GM19239 (cell line): ENCODE measurements at places on chromosomes 4 and X.

DNA sequence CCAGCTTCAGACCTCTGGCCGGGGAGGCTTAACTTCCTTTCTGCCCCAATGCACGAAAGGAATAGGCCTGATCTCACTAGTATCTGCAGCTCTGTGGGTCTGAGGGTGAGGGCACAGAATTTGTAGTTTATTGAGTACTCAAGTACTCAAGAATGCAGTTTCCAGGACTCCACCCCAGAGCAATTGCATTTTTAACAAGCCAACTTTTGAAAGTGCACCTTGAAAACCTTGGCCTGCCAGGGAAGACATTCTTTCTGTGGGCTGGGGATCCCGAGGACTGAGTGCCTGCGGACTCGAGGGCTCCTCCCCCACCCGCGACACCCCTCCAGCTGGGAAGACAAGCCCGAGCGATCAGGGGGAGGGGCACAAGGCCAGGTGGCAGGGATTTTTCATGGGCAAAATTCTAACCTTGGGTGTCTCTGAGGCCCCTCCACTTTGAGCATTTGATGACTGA is 22.4 kb downstream of the RS1 start:
- DNase-seq, result no peak

DNA sequence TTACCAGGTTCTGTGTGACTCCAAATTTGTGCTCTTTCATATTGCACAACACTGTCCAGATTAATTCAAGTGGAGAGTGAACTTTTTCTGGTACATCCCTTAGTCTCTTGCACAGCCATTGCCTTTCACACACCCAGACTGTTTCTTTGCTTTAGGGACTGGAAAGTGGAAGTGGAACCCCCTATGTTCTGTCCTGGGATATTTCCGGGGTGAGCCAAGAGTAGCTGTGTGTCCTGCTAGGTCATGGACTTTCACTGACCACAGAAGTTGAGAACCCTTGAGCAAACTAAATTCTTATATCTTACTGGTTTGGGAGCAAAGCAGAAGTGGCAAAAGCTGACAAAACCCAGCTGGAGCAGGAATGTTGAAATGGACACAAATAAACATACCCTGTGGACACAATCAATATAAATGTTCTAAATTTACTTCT is 10.3 kb upstream of the VSIG4 start:
- DNase-seq, result no peak

DNA sequence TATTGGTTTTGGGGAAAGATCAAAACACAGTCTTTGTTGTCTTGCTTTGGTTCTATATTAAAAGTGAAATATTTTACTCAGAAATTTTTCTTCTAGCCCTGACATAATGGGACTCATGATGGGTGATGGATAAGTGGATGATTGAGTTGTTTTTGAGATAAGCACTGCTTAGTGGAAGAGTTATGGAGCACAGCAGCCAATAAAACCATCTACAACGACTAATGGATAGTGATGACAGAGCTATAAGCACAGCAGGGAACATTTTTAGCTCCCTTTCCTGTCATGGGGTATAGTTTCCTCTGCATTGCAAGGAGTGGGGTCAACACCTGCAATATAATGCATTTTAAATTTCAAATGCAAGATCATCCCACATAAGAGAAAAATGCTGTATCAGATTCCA is 812.4 kb downstream of the STPG2 start:
- no peak for DNase-seq

GRCh38 chr4:7938609-7939376 is 868 bp downstream of the AFAP1 start:
- no peak for DNase-seq

GRCh38 chr4:164550989-164551712 is 202.8 kb upstream of the SMIM31 start:
- DNase-seq, result no peak

GRCh38 chr4:107818301-107818910 is 6.3 kb upstream of the SGMS2 start:
- DNase-seq, result no peak

- DNase-seq, result no peak
Observed at GRCh38 chr4:79049840-79050540, 110.8 kb upstream of the PAQR3 start.

- DNase-seq, result no peak
Observed at GRCh38 chr4:145625677-145626622, 6.8 kb downstream of the MMAA start.

- no peak for DNase-seq
Observed at GRCh38 chrX:18992829-18993228, 8.9 kb upstream of the PHKA2 start.

DNA sequence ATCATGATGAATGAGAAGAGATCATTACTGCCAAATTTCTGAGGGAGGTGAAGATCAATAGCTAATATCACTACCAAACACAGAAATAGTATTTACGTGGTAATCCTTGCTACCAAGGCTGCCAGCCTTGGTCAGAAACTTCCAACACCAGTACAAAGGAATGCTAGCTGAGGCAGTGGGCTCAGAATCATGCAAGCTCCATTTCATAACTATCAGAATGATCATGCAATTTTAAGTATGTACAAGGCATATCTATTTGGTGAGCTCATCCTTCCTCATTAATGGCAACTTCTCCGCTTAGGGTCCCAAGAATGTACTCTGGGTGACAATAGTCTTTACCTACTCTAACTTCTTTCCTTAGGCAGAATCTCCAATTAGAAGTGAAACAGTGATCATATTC is 135.0 kb downstream of the GPC3 start:
- DNase-seq, result no peak

GRCh38 chrX:46184749-46185148 is 360.5 kb downstream of the ZNF674 start:
- no peak for DNase-seq

GRCh38 chrX:48665991-48666390 is 17.6 kb upstream of the WAS start:
- no peak for DNase-seq

DNA sequence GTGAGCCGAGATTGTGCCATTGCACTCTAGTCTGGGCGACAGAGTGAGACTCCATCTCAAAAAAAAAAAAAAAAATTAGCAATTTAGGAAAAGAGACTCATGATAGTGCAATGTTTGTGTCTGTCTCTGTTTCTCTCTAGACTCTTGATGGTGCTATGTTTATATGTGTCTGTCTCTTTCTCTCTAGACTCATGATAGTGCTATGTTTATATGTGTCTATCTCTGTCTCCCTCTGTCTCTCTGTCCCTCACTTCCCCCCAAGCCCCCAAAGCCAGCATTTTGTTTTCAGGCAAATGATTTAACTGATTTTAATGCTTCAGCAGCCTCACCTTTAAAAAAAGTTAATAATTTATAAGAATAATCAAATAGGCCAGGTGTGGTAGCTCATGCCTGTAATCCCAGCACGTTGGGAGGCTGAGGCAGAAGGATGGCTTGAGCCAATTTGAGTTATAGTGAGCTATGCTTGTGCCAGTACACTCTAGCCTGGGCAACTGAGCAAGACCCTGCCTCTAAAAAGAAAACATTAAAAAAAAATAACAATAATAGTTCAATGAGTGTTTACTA is 6.9 kb downstream of the MOB1B start:
- no peak for DNase-seq

- no peak for DNase-seq
Observed at GRCh38 chrX:112048707-112049106, 33.9 kb downstream of the TRPC5 start.

DNA sequence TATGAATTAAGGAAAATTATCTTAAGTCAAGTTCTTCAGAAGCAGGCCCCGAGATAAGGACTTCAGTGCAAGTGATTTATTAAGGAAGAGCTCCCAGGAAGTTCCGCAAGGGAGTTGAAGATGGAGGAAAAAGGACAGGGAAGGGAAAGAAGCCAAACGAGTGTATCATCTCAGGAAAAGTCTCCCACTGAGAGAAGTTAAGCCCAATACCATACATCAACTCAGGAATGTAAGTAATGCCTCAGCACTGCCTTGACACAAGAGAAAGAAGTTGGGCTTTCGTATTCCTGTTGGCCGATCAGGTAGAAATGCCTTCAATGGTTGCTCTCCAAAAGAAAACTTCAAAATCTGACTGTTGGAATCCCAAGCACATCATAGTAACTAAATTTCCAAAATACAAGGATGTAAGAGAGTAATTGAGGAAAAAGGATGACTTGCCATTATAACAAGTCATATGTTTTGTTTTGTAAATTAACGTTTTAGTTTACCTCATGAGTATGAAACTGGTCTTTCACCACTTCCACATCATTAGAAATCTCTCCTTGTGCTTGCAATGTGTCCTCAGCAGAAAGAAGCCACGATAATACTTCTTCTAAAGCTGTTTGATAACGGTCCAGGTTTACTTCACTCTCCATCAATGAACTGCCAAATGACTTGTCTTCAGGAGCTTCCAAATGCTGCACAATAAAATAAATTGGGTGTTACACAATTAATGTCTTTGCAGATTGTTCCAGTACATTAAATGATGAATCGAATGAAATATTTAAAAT is 566.7 kb downstream of the DMD start:
- no peak for DNase-seq

DNA sequence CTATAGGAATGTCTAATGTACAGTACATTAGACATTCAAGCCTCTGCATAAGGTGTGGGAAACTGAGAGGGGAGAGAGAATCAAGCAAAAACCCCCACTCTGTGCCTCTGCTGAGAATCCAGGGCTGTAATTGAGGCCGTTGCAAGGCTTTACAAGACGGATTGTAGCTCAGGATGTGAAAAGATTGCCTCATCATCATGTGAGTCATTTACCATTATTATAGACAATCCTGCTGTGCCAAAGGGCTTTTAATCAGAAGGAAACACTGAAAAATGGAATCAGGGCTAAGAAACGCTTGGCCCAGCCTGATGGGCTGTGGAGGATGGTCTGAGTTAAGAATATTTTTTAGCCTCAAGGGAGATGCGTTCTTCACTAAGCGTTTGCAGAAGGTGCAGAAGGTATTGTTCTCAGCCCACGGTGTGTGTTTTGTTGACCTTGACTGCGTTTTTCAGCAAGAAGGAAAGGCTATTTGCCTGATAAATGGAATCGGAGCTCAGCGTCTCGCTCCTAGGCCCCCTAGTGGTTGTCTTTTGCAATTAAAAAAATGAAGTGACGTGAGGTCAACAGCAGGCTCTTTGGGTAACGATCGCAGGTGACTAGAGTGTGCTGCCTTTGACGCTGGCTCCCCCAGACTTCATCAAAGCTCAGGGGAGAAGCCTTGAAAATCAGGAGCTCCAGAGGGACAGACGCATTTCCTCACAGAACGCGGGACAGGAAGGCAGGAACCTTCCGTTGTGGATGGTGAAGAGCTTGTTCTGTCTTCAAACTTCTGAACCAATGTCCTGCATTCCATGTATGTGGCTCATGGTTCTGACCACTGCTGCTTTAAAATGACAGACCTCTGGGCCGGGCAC is 18.1 kb upstream of the CHRNA9 start:
- peak; percentile 26 for DNase-seq

- no peak for DNase-seq
Observed at GRCh38 chr4:87838890-87839591, 6.3 kb downstream of the MEPE start.

- DNase-seq, result no peak
Observed at GRCh38 chr4:149891426-149891825, 75.8 kb upstream of the IQCM start.

DNA sequence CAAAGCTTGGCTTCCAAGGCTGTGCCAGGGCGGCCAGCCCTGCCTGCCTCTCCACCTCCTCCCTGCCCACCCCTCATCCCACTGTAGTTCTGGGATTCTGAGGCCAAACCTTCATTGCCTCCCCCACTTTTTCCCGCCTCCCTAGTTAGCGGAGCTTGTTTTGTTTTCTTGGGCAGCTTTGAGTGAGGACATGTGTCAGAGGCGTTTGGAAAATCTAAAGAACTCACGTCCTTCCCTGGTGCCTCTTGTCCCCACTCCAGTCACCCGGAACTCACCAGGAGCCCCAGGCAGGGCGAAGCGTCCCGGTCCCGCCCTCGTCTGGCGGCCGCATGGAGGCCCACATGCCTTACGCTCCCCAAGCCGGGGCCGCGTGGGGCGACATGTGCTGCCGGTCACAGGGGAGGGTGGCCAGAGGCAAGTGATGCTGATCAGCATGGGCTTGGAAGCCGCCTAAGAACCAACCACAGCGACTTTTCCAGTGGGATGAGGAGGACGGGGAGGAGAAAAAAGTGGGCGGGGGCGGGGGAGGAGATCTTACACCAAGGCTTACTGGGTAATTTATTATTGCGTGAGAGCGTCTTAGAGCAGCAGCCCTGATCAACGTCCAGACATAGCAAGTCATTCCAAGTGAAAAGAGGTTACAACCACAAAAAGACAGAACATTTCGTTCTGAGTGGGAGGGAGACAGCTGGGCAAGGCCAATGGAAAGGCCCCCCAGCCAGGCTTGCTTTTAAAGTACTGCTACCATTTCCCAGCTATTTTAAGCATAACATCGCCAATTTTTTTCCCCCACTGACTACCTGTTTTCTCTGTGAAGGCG is 48.5 kb downstream of the PRPS1 start:
- DNase-seq, result no peak

GRCh38 chr4:140335076-140335475 is 38.4 kb upstream of the SCOC start:
- DNase-seq, result no peak

- DNase-seq, result peak; percentile 13
Observed at GRCh38 chrX:110146521-110146920, 143.6 kb downstream of the TMEM164 start.

DNA sequence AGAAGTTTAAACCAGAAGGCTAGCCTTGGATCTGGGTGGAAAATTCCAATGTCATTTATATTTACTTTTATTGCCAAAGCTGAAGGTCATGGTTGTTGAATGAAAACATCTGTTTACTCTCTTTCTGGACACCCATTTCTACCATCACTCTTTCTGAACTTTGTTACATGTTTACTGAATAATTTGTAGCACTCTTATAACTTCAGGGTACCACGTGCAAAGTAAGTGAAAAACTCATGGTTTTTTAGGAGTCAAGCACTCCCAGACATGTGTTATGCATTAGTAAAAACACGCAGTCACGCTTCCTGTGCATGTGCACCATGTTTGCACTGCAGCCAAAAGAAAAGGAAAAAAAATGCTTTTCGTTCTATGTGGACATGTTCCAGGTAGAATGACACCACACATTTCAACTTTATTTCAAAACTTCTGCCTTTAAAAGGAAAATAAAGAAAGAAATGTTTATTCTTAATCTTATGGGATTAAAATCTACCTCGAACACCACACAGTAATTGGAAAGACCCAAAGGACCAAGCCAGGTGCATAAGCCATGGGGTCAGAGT is 31.4 kb upstream of the ADH1C start:
- no peak for DNase-seq

DNA sequence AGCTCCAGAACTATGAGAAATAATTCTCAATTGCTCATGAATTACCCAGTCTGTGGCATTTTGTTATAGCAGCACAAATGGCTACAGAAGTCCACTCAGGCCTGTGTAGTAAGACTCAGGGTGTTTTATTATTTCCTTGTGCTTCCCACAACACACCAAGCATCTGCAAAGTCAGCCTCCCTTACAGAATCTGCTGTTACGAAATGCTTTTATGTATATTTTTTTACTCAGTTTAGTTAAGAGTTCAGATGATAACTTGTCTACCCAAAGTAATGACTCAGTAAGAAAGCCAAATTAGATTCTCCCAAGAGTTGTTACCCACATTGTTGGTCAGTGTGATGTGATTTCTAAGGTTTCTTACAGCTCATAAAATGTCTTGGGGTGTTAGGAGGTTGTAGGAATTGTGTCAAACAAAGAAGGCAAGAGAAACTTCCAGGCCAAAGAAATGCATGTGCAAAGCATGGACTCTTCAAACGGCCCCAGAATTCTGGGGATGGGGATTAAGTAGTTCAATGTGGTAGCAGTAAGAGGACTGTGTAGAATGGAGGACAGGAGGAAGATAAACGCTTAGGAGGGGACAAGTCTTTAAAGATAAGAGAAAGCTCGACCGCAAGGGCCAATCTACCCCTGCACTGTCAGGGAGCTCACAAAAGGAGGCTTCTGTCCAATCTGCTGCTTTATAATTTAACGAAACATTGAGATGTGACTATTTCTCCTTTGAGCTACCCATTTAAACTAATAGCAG is 35.4 kb upstream of the TMEM184C start:
- DNase-seq, result no peak

- no peak for DNase-seq
Observed at GRCh38 chr4:1570291-1571164, 113.6 kb downstream of the FAM53A start.
